ENCODE measurements at places on chromosomes 16 and 17.
A peak's percentile ranks its signal among the peaks of the same experiment; 100 is the strongest.

DNA sequence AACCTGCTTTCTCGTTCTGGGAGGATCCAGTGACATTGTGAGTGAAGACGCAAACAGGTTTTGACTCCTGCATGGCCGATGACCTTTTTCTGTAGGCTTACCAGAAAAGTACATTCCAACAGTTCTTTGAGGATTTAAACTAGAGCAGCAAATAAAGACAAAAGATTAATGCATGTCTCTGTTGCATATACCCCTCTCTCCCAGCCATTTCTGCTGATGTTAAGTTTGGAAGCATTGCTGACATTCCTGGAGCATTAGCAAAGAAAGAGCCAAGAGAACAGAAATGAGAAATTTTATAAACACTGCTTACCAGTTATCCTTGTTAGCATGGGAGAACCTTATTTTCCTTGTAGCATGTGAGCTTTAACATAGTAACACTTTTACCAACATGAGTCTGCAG is 49.3 kb downstream of the SIAH1 start:
- no peak for DNase-seq

GRCh38 chr17:74226252-74226651 is 12.9 kb downstream of the TTYH2 start:
- DNase-seq = no peak

DNA sequence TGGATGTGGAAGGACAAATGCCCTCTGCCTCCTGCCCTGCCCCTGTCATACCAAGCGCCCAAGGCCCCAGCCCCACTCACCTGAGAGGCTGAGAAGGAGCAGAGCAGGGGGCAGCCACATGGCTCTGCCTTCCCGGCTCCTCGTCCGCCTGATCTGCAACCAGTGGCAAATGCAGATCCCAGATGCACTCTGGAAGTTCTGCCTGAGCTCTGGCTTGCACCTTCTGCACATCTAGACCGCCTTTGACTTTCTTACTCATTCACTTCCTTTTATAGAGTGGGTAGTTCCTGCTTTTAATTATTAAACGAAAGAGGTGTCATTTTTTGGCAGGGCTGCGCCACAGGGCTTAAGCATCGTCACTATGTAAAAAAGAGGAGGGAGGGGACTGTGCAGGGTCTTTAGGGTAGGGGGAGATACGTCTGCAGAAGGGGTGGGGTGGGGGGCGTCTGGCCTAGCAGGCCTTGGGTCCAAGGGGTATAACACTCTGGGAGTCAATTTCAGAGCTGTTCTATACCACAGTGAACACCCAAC is at the start of gene CD300LB:
TSS of gene CD300LB (minus strand) at position 245 of the 531 bp plus-strand sequence. CDS start at position 120, 125 bp downstream.
- DNase-seq = no peak

DNA sequence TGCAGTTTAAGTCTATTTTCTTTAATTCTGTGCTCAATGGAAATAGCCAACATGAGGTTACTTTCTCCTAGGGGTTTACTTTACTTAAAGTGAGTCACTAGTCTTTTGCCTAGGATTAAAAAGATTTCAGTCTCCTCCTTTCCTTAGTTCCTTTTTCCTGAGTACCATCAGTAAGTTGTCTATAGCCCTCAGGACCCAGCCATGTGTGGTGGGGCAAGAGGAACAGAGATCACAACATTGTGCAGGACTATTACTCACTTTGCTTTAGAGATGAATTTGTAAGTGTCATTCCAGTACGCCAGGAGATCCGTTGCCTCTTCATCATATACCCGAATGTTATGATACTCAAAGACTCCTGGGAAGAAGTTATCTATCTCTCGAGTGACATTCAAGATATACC is 27.7 kb upstream of the CORO6 start:
- DNase-seq = no peak

DNA sequence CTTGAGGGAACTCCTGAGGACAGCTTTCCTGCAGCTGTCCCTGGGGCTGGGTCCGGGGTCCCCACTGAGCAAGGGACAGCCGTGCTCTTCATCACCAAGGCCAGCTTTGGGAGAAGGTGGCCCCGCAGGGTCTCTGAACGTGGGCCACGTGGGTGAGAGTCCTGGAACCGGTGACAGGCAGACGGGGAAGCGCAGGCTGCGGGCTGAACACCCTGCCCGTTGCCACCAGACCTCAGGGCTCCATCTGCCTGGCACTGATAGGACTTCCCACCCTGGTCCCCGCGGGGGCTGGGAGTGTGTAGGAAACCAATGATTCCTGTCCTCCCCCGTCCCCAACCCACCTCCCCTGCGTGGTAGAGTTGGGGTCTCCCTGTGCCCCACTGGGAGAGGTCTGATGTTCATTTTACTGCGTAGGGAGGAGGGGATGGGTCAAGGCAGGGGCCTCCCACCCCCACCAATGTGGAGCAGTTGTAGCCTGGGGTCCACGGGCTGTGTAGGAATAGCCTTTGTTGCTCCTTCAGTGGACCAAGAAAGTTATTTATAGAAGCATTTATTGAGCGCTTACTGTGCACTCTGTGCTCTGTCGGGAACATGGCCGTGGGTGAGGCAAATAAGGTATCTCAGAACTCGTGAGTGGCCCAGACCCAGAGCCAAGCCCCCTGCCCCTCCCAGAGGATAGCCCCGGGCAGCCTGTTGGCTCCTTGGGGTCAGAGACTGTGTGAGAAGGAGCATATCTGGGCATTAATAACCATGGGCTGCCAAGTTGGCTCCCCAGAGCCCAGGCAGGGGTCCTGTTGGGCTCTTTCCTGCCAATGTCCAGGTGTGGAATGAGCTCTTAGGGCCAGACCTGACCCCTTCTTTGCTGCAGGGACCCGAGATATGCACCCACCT is 1.3 kb downstream of the ADGRG1 start:
- DNase-seq = no peak

- no peak for DNase-seq
Observed at GRCh38 chr17:58611331-58611730, 80.5 kb downstream of the TEX14 start.

DNA sequence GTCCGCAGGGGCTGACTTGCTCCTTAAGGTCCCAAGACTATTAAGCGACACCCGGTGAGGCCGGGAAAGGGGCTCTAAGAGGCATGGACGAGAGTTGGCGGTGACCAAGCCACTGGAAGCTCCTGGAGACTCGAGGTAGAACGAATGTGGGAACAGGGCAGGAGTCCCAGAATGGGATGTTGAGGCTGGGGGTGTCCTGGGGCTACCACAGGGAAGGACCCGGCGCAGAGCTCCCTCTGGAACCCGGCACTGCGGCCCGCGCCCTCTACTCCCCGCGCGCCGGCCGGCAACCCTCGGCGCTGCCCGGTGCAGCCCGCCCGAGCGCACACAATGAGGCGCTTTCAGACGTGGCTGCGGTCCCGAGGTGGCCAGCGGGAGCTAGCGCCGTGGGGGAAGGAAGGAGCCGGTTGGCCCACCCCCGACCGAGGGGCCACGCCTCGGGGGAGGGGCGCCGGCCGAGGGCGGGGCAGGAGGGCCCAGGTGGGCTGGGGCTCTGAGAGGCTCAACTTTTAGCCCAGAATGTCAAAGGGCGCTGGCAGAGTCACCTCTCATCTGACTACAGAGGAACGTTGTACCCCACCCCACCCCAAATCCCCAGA is at the start of gene CHST6:
TSS of gene CHST6 (minus strand) at position 366 of the 599 bp plus-strand sequence. CDS start 15,613 bp downstream, outside the sequence.
- no peak for DNase-seq

DNA sequence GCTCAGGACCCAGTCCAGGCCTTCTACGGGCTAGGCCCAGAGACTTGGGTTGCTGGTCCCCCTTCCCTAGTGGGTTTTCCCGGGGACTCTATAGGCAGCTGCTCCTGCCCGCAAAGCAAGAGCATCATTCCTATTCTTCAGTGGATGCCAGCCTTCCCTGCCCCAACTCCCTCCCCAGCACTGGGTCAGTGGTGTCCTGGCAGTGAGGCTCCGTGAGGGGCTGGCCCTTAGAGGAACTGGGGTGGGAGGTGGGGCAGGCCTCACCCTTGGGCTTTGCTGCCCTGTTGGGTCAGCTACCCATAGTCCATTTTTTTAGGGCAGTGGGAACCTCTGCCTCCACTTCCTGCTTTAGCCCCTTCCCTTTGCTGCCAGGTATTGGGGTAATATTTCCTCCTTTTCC is 7.9 kb upstream of the PLEKHG4 start:
- DNase-seq = no peak

- DNase-seq = no peak
Observed at GRCh38 chr16:76766538-76766937, 424.5 kb upstream of the MON1B start.

DNA sequence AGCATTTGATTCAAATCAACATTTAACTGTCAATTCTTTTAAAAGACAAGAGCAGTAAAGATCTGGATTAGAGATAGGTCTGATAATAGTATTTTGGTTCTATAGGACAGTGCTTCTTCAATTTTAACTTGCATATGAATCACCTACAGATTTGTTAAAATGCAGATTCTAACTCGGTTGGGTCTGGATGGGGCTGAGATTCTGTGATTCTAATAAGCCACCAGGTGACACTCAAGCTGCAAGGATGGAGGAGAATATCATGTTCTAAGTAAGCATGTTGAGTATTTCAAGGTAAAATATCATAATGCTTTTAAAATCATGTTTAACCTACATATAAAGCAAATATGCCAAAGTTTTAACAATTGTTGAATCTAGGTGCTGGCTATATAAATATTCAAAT is 15.8 kb downstream of the TSPOAP1 start:
- DNase-seq = no peak

- DNase-seq = peak; percentile 41
Observed at GRCh38 chr17:351875-352420, 659 bp downstream of the RPH3AL start.

- no peak for DNase-seq
Observed at GRCh38 chr17:77131904-77132303, 8.9 kb upstream of the SEC14L1 start.

DNA sequence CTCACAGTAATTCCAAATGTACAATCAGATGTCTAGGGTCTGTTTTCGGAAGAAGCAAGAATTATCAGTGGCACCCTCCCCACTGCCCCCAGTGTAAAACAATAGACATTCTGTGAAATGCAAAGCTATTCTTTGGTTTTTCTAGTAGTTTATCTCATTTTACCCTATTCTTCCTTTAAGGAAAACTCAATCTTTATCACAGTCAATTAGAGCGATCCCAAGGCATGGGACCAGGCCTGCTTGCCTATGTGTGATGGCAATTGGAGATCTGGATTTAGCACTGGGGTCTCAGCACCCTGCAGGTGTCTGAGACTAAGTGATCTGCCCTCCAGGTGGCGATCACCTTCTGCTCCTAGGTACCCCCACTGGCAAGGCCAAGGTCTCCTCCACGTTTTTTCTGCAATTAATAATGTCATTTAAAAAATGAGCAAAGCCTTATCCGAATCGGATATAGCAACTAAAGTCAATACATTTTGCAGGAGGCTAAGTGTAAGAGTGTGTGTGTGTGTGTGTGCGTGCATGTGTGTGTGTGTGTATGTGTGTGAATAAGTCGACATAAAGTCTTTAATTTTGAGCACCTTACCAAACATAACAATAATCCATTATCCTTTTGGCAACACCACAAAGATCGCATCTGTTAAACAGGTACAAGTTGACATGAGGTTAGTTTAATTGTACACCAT is 59.7 kb downstream of the HLF start:
- DNase-seq = no peak
